ENCODE measurements at places on chromosomes 3 and 15. TPM values are rescaled to one million over a fixed set of nuclear protein-coding genes. Genes with fewer than 3 reads are reported as not detected.

DNA sequence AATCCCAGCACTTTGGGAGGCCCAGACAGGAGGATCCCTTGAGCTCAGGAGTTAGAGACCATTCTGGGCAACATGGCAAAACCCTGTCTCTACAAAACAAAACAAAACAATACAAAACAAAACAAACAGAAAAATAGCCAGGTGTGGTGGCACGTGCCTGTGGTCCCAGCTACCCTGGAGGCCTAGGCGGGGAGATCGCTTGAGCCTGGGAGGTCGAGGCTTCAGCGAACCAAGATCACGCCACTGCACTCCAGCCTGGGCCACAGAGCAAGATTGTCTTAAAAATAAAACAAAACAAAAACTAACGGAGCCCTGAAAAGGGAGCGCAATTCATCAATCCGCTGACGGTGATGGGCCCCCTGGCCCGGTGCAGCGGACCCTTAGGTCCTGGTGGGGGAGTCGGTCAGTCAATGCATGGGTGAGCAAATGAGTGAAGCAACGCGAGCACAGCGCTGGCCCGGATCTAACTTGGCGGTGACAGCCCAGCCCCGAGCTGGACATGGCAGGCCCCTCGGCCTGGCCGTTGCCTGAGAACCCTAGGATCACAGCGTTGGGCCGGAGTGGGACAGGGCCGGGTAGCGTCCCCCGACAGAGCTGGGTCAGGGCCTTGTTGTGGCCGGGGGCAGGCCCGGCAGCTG lies 52.4 kb upstream of the BLM start:
- no peak for DNase-seq
- peak overlapping the region; percentile 63 for H3K4me3 ChIP-seq
- H3K27me3 ChIP-seq = no peaks in the 10 kb centered on the region

GRCh38 chr15:29687939-29688505 lies 134.2 kb downstream of the TJP1 start:
- no peaks in the 10 kb centered on the region for H3K27me3 ChIP-seq
- no peaks in the 10 kb centered on the region for H3K36me3 ChIP-seq
- H3K27ac ChIP-seq = no peak overlapping the region
- H3K4me1 ChIP-seq = no peaks in the 10 kb centered on the region

- no peak overlapping the region for H3K27ac ChIP-seq
- no peaks in the 10 kb centered on the region for H3K36me3 ChIP-seq
- H3K27me3 ChIP-seq = no peaks in the 10 kb centered on the region
- H3K4me1 ChIP-seq = no peaks in the 10 kb centered on the region
Measured at GRCh38 chr3:72224804-72225509, 440.0 kb upstream of the PROK2 start.

- H3K4me3 ChIP-seq = no peak overlapping the region
- H3K27me3 ChIP-seq = no peaks in the 10 kb centered on the region
- H3K4me1 ChIP-seq = no peaks in the 10 kb centered on the region
- H3K36me3 ChIP-seq = no peaks in the 10 kb centered on the region
Measured at GRCh38 chr3:23999012-23999641, 54.0 kb downstream of the NR1D2 start.

DNA sequence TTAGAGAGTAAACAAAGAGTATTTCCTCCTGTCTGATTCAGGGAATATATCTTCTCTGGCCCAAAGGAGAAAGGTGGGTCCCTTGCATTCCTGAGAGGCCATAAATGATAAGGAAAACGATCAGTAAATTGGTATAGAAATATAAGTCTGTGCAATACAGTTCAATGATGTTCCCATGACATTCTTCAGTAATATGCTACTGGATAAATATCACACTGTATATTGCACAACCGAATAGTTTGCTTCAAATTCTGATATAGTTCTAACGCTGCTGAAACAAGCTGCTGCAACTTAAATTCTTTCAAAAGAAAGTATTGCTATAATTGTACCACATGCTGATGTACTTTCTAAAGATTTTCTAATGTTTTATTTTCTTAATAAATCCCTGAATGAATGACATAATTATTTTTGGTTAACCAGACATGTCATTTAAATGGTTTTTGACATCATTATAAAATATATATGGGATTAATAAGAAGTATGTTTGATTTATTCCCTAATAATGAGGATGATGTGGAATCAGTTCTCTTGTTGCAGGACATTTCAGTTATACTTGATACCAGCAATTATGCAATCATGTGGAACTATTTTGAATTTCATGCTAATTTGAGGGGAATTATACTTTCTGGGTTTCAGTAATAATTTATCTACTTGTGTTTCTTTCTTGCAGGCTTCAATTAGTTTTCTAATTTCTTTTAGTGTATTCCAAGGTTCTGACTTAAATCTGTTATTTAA lies 44.9 kb downstream of the FGF7 start:
- H3K27me3 ChIP-seq = no peaks in the 10 kb centered on the region
- no peak overlapping the region for H3K4me3 ChIP-seq
- H3K27ac ChIP-seq = no peak overlapping the region
- H3K4me1 ChIP-seq = no peaks in the 10 kb centered on the region

DNA sequence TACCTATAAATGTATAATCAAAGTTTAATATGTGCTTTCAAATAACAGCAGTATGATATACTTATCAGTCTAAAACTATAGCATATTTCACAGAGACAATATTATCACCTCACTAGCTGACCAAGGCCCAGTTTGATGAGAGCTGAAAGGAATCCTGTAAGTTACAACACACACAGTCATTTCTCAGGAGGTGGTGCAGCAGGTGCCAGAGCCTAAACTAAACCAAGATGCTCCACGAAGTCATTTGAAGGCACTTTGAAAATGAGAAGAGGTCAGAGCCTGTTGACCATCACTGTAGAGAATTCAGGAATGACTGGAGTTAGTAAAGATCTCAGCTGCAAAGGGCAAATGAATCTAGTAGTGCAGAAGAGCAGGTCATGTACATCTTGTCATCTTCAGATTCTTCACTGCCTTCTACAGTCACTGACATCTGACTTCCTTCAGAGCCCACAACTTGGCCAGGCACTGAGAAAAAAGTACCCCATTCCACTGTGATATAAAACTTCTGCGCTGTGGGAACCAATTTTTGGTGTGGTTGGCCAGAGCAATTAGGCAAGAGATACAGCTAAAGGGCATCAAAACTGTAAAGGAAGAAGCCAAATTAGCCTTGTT lies 7.9 kb downstream of the GBE1 start:
- DNase-seq = no peak
- no peak overlapping the region for H3K4me3 ChIP-seq
- no peaks in the 10 kb centered on the region for H3K4me1 ChIP-seq

DNA sequence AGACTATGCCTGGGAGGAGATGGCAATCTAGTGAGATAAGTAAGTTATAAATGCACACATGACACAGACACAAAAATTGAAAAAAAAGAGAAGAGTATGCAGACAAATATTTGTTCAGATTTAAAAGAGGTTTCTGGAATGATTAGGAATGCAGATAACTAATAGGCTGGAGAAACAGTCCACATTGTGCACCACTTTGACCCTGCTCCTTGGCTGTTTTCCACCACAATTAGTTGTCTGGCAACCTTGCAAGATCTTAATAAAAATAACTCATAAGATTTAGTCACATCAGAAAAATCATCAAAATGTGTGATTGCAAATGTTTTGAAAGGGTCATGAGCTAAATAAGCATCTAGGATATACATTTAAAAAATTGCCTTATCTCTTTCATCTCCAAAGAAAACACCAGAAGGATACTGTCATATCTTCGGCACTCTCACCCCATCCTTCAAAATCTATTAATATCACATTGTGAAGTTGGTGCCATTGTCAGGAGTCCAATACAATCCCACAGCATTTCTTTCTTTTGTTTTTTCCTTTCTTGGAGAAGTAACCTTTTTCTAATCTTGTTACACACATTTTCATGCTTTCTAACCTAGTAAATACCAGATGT lies 153.7 kb upstream of the KCNMB2 start:
- no peaks in the 10 kb centered on the region for H3K27me3 ChIP-seq
- no peak overlapping the region for H3K4me3 ChIP-seq
- no peaks in the 10 kb centered on the region for H3K4me1 ChIP-seq
- H3K36me3 ChIP-seq = no peaks in the 10 kb centered on the region

DNA sequence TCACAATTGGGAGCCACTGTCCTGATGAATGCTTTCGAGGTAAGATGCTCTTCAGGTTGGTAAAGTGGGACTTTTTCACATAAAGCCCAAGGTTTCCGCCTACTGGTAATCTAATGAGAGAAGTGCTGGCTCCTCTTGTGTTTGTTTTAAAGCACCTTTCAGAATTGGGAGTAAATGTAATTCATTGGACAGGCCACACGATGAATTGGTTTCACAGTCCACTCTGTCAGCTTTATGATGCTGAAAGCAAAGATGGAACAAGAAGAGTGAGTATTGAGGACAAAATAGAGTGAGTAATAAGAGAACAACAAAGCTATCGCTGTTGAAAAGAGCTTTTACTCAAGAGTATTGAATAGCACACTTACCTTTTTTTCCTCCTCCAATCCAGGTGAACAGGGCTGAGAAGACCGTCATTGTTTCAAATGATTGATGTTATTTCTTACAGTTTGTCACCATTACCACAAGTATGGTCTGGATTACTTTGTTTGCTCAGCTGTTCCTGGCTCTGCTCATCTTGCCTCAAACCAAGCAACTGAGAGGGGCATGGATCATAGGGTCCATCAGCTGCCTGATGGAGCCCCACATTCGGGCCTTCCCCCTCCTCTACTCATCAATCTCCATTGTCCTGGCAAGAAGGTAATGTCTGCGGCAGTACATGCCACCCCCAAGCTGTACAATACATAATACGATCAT lies 136.1 kb upstream of the CNTN4 start:
- H3K4me3 ChIP-seq = no peak overlapping the region
- no peaks in the 10 kb centered on the region for H3K4me1 ChIP-seq
- no peak overlapping the region for H3K27ac ChIP-seq
- H3K36me3 ChIP-seq = no peaks in the 10 kb centered on the region

DNA sequence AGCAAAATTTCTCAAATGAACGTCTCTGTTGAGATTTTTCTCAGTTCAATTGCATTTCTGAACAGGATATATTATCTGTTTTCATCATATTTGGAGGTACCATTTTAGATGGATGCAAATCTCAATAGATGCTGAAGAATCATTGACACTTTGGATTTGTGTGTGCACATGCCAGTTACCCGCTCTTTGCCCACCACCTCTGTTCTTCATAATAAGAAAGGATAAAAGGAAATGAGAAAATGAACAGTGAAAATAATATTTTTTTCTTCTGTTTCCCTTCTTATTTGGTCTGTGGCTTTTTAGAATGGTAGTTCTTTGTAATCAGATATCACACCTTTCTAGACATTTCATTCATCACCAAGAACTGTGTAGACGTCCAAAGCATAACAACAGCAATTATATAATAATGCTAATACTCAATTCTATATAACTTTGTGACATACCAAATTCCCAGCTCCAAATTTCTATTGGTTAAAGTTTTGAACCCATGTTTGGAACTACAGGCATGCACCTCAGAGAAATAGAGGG lies 256.7 kb upstream of the SATB1 start:
- DNase-seq = no peak
- H3K4me3 ChIP-seq = no peak overlapping the region
- H3K27ac ChIP-seq = no peak overlapping the region
- no peaks in the 10 kb centered on the region for H3K27me3 ChIP-seq

The KLHL6 gene
- 1.0 TPM for total RNA-seq

DNA sequence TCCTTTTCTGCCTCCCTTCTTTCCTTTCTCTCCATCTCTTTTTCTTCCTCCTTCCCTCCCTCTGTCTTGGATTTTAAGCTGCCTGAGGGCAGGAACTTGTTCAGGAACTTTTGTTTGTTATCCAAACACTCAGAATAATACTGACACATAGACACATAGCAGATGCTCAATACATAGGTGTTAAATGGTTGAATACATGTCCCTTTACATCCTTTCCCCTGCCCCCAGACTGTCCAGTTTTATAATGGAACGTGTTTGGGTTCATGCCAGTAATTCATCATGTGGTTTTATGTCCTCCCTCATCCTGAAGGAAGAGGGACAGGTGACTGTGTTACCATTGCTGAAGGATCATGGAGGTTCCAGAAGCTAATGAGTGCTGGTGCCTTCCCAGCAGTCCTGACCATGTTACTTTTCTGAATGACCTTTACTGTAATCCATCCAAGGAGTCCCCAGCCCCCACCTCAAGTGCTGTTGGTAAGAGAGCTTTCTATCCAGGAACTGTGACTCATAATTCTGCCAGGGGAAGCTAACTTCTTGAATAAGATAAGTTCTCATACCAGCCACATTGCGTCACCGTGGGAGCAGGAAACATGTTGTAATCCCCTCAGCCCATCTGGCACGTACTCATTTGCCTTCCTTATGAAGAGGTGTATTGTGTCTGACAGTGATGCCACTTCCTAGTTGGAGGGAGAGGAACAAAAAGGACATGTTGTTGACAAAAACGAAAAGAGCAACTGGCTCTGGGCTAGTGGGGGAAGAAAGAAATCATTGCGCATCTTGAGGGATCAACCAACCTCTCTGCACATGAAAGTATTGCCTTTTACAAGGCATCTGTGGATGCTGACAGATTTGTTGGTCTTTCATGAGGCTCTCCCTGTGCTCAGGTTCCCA lies 52.4 kb downstream of the IL1RAP start:
- no peaks in the 10 kb centered on the region for H3K4me1 ChIP-seq
- H3K27ac ChIP-seq = no peak overlapping the region
- H3K27me3 ChIP-seq = no peaks in the 10 kb centered on the region
- no peak overlapping the region for H3K4me3 ChIP-seq
- H3K36me3 ChIP-seq = no peaks in the 10 kb centered on the region
- peak; percentile 61 for DNase-seq

The IQCF5 gene
- total RNA-seq = 2.0 TPM

GRCh38 chr3:156793400-156793799 lies 32.8 kb upstream of the LEKR1 start:
- DNase-seq = no peak
- H3K27me3 ChIP-seq = no peaks in the 10 kb centered on the region
- no peaks in the 10 kb centered on the region for H3K36me3 ChIP-seq
- no peak overlapping the region for H3K4me3 ChIP-seq

The PLA2G4D gene
- total RNA-seq = 1.5 TPM

The DISP2 gene
- total RNA-seq = 0.27 TPM

GRCh38 chr3:38226273-38226672 lies 39.3 kb upstream of the SLC22A13 start:
- H3K4me3 ChIP-seq = no peak overlapping the region
- H3K4me1 ChIP-seq = no peaks in the 10 kb centered on the region
- H3K27me3 ChIP-seq = no peaks in the 10 kb centered on the region
- H3K27ac ChIP-seq = no peak overlapping the region
- no peak for DNase-seq

GRCh38 chr3:42497009-42497731 lies 5.3 kb upstream of the VIPR1 start:
- H3K27me3 ChIP-seq = no peaks in the 10 kb centered on the region
- no peaks in the 10 kb centered on the region for H3K4me1 ChIP-seq
- no peak overlapping the region for H3K4me3 ChIP-seq
- H3K27ac ChIP-seq = no peak overlapping the region
- no peaks in the 10 kb centered on the region for H3K36me3 ChIP-seq

GRCh38 chr3:197404754-197405153 lies 106.3 kb upstream of the DLG1 start:
- H3K27ac ChIP-seq = no peak overlapping the region
- no peaks in the 10 kb centered on the region for H3K36me3 ChIP-seq
- no peak overlapping the region for H3K4me3 ChIP-seq
- no peaks in the 10 kb centered on the region for H3K4me1 ChIP-seq

DNA sequence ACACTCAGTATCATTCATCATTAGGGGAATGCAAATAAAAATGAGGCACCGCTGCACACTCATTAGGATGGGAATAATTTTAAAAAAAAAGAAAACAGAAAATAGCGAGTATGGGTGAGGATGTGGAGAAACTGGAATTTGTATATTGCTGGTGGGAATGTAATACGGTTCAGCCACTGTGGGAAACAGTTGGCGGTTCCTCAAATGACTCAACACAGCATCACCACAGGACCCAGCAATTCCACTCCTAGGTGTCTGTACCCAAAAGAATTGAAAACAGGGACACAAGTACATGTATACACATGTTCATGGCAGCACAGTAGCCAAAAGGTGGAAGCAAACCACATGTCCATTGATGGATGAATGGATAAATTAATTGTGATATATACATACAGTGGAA lies 35.2 kb upstream of the RFTN1 start:
- no peak for DNase-seq
- H3K27me3 ChIP-seq = no peaks in the 10 kb centered on the region
- H3K4me1 ChIP-seq = no peaks in the 10 kb centered on the region
- H3K27ac ChIP-seq = no peak overlapping the region
- no peak overlapping the region for H3K4me3 ChIP-seq
